ENCODE measurements at places on chromosomes 6 and 20.

GRCh38 chr6:149410557-149410956 lies 10.5 kb downstream of the SUMO4 start:
- DNase-seq = no peak

GRCh38 chr6:15490242-15491100 lies 172.4 kb downstream of the DTNBP1 start:
- DNase-seq = no peak

GRCh38 chr6:161169035-161169434 lies 104.8 kb downstream of the AGPAT4 start:
- DNase-seq = no peak

DNA sequence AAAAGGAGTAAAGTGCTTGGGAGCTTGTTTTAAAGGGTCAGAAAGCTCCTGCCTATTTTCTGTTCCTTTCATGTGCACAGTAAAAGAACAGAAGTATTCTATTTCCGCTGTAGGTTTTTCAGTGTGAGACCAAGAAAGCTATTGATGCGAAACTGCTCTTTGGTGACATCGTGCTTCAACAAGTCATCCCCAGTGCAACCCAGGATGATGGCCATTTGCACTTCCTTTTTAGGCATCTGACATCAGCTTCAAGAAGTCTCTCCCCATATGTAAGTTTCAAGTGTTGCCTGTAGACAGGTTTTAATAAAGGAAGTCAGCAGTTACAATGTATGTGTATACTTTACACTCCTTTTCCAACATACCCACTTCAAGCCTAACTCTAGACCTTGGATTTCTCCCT lies 131.6 kb downstream of the RFX6 start:
- DNase-seq = no peak

- no peak for DNase-seq
Observed at GRCh38 chr20:15164726-15165125, 827.3 kb upstream of the FLRT3 start.

DNA sequence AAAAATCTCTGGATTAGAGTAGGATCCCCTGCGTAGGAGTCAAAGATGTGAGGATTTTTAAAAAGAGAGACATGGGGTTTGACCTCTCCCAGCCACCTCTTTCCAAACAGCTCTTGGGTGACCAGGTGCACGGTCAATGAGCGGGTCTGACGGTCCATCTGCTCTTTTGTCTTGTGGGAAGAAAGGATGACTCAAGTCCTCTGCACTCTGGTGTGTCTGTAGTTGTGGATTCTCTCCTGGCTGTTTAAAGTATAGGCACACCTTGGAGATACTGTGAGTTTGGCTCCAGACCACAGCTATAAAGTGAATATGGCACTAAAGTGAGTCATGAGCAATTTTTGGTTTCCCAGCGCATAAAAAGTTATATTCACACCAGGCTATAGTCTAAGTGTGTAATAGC lies 209.8 kb downstream of the BMP7 start:
- DNase-seq = no peak

DNA sequence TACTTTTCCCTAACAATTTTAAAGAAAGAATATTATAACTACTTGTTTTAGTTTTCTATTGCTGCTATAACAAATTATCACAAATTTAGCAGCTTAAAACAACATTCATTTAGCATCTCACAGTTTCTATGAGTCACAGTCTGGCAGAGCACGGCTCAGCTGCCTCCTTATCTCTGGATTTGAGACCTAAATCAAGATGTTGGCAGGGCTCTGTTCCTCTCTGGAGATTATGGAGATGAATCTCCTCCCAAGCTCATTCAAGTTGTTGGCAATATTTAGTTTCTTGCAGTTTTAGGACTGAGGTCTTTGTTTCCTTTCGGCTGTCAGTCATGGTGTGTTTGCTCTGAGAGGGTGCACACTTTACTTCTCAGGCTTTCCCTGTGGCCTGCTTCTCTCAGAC lies 1065.8 kb upstream of the EYS start:
- no peak for DNase-seq

GRCh38 chr6:35238843-35239289 lies 20.7 kb upstream of the ZNF76 start:
- DNase-seq = no peak

DNA sequence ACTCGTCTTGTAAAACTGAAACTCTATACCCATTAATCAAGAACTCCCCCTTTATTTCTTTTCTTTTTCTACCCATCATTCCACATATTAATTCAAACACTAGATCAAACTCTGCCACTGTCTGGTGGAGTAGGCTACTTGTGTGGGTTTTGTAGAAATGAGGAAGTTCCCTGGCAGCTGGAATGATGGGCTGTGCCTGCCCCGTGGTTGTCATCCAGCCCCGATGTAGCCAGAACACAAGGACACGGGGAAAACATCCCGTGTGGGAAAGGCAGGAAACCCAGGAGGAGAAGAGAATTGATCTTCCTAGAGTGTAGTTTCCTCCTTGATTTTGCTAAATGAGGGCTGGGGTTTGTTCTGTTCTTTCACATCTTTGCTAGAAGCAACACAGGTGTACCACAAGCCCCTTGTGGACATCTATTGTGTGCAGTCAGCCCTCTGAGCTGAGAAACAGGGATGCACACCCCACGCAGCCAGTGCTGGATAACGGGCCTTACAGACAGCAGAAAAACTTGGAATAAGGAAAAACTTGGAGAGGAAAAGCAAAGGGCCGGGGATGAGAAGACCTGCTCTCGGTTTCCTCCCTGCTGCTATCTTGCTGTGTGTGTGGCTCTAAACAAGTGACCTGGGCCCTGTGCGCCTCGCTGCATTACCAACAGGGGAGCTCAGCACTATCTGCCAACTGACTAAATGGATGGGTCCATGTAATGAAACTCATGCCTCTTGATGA lies 88.0 kb downstream of the SCML4 start:
- no peak for DNase-seq
